ENCODE measurements at places on chromosomes 1 and 21. TPM values are rescaled to one million over a fixed set of nuclear protein-coding genes. Genes with fewer than 3 reads are reported as not detected.

GRCh38 chr1:158285756-158286241 lies 3.9 kb upstream of the CD1C start:
- DNase-seq, result no peak

GRCh38 chr21:26751305-26751704 lies 93.9 kb downstream of the ADAMTS1 start:
- no peak for DNase-seq

- DNase-seq, result no peak
These were observed 1087.2 kb upstream of the B3GALT2 start for GRCh38 chr1:194273660-194274059.

DNA sequence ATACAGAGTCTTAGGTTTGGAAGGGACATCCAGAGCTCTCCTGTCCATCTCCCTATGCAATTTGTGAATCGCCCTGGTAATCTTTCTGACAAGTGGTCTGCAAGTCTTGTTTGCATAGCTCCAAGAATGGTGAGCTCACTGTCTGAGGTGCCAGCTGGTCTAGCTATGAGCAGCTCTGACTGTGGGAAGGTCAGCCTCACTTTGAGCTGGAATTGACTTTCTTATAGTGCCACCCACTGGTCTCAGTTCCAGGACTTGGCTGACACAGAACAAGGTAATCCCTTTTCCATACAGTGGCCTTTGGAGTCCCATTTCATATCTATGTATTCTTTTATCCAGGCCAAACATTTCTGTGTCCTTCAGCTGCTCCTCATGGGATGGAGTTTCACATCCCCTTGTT lies 95.6 kb upstream of the C8B start:
- DNase-seq, result no peak

- no peak for DNase-seq
These were observed 18.8 kb downstream of the NEK7 start for GRCh38 chr1:198175423-198176170.

- DNase-seq, result no peak
These were observed 54.7 kb upstream of the CLDN14 start for GRCh38 chr21:36534656-36535055.

DNA sequence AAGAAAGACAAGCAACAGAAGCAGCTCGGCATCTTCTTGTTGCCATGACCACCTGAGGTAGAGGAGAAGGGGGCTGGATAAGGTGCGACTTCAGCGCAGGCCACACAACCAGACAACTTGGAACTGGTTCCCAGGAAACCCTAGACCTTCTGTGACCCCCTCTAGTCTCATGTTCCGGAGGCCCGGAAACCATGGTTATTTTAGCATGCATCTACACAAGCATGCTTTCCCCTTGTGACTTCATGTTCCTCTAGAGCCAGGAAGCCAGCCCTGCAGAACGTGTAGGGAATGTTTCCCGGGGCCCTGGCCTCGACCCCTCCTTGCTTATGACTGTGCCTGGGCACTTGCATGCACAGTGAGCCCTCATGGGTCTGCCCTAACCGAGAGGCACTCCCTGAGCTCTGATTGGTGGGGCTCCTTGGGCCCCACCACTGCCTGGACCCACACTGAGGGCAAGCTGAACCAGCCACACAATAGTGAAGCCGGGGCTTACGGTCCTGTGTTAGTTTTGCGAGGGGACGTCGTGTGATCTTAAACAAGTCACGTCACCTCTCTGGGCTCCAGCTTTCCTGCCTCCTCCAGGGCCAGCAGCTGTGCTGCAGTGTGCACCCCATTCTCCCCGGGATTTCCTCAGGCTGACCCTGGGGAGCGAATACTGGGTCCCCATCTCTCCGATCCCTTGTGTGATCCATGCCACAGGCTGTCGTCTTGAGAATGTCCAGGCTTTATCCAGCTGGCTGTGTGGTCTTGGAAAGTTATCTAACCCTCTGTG lies 12.0 kb upstream of the MX2 start:
- DNase-seq, result no peak

- no peak for DNase-seq
These were observed 3.7 kb downstream of the IBA57 start for GRCh38 chr1:228169345-228169744.

DNA sequence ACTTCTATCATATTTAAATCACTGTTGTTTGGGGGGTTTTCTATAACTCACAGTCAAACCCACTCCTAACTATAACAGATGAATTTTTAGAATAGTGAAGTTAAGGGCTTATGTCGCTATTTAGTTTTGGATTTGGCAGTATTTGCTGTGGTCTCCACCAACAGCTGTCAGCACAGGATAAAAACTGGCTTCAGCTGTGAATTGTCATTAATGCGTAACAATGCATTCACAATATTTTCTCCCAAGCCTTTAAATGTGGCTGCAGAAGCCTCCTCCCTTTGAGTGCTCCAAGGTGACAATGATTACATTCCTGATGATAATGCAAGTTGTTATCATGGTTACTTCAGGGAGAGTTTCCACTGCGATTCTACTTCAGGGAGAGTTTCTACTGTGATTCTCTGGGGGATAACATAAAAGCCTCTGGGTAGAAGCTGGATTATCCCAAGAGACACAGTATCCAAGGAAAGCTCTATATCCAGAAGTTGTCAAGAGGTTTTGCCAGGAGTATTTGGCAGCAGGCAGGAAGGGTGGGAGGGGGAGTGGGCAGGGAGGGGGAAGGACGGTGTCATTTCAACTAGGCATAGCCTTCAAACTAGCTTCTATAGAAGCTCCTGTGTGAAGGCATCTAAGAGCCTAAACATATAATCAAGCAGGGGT lies 14.9 kb upstream of the SMIM12 start:
- no peak for DNase-seq

- DNase-seq, result no peak
These were observed 12.4 kb upstream of the SCAF4 start for GRCh38 chr21:31744182-31744800.

- DNase-seq, result no peak
These were observed 134.2 kb upstream of the FGGY start for GRCh38 chr1:59162665-59163064.

DNA sequence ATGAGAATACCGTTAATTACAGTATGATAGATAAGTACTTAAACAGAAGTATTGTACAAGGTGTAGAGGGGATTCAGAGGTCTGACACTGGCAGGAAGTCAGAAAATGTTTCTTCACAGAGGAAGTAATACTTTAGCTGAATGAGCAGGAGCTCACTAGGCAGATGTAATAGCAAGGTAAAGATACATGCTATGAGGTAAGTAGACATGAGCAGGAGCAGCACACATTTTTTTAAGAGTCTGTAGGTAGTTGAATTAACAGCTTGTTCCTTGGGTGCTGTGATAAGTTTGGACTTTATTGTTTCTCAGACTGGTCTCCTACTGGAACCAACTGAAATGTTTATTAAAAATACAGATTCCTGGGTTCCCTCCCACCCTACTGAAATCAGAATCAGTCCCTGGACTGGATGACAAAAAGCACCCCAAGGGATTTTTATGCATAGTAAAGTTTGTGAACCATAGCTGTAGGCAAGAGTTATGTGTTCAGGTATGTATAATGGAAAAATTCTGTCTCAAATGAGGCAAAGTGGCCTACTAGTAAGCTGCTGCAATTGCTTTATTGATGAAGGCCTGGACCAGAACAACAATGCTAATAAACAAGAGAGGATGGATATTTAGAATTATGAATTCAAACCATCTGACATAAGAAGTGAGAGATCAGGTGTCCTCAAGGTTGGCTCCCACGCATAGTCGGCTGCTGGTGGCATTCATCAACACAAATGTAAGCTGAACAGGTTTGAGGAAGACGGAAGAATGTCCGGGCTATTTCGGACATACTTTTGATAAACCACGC lies 902 bp downstream of the AP4B1 start:
- DNase-seq, result no peak

- DNase-seq, result no peak
These were observed 201.7 kb downstream of the FGGY start for GRCh38 chr1:59498640-59499039.

- no peak for DNase-seq
These were observed 147.7 kb downstream of the FCRL5 start for GRCh38 chr1:157404614-157405013.

DNA sequence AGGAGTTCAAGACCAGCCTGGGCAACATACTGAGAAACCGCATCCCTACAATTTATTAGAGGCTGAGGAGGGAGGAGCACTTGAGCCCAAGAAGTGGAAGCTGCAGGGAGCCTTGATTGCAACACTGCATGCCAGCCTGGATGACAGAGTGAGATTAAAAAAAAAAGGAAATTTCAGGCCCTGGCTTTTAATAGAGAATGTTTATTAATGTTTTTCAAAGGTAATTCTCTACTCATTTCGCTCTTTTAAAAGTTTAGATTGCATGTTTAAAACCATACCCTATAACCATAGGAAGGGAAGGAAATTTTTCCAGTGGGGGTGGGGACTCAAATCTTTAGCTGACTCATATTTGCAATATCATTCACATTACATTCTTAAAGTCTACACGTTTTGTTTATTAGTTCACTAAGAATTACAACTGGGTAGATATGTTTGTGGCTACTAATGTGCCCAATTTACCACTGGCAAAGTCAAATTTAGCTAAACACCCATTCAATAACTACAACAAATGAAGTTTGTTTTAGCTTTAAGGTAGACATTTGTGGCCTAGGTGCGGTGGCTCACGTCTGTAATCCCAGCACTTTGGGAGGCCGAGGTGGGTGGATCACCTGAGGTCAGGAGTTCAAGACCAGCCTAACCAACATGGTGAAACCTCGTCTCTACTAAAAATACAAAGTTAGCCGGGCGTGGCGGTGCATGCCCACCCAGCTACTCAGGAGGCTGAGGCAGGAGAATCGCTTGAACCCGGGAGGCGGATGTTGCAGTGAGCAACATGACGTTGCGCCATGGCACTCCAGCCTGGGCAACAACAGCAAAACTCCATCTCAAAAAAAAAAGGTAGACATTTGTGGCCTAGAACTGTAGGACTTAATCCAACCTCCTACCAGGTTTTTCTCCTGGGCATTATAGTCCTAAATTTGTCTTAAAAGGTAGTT lies 5.0 kb downstream of the KDM5B start:
- no peak for DNase-seq

DNA sequence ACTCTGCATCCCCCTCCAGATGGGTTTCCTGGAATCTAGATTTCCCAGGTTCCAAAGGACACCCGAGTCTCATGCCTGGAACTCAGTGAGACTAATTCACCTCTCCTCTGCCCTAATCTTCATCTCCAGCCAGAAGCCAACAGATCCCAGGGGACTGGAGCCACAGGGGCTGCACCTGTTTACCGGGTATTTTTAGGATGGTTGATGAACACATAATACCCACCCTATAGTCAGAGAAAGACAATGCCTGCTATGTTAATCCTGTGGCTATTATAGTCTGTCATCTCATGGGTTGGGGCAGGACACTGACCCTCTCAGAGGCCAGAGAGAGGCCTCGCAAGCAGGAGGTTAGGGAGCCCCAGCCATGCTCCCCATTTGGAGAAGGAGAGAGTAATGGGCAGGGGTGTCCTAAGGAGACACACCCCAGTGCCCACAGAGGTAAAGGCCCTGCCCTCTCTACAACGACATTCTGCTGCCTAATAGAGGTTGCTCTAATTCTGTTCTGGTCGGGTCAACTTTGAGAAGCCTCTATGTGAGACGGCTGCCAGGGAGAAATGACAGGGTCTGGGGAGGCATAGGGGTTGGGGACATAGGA lies 1.0 kb upstream of the TNNI1 start:
- DNase-seq, result no peak

DNA sequence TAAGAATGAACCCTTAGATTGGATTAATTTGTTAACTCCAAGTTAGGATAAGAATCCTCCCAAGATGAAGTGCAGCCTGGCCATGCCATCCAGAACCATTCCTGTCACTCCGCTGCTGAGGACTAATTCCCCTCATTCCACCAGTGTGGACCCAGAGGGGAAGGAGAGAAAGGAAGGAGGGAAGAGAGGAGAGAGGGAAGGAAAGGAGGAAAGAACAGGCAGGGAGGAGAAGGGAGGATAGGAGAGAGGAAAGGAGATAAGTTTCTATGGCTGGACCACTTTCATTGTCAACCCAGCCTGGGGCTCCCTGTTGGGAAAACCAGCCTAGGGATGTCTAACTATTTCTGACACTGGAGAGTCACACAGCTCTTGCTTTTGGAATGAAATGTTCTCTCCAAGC lies 4.7 kb downstream of the MRAP start:
- no peak for DNase-seq

DNA sequence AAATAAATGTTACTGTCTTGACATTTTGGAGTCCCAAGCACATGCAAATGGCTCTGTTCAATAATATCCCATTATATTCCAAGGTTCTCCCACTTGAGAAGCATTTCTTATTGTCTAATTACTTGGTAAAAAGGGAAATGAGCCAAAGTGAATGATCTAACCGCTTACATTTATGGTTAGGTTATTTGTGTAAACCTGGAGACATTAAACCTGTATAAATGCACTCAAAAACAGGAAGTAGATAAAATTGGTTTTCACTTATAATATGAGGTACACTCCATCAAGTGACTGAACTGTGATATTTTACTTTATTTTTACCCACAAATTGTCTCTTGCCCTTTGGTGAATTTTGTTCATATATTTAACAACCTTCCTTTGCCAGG lies 26.8 kb downstream of the KIF1B start:
- DNase-seq, result no peak

DNA sequence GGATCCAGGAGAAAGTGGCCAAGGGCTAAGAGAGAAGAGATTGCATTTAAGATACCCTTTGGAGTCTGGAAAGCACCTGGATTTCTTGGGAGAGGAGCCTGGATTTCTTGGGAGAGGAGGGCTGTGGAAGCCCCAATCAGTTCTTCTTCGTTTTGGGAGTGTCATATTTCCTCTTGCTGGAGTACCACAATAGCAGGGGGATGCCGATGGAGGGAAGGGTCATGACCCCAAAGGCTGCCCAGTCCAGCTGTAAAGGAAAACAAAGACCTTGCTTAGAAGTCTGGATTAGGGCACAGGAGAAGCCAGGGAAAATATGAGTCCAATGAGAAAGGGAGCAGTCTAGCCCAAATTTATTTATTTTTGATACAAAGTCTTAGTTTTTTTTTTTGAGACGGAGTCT lies 11.3 kb downstream of the SSR2 start:
- DNase-seq, result no peak

The APCS gene
- polyA plus RNA-seq, result not detected

The NTRK1 gene
- polyA plus RNA-seq, result 1.2 TPM

The SLC19A1 gene
- 67.0 TPM for polyA plus RNA-seq

The FCRL4 gene
- not detected for polyA plus RNA-seq

Data from left kidney (tissue), 8 donors.